ENCODE measurements at places on chromosomes 12 and 14.

DNA sequence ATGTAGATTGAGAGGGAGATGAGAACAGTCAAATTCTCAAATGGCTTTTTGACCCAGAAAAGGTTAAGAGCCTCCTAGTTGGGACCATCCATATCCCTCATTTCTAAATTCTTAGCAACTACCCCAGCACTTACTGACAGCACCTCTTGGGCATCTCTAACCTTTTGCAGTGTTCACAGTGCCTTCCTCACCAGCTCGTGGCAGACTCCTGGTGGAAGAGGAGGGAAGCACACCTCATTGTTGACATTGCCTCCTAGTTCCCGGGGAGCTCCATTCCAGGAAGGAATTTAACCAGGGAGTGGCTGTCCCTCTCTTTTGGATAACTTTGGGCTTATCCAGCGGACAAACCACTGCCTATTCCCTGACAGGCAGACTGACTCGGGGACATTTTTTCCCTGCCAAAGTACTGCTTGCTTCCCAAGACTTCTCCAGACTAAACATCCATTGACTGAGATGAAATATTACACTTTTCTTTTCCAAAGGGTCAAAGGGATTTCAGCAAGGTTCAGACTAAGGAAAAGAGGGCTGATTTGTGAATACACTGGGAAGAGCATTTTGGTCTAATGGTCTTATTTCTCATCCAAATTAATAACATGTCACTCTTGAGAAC is 9.0 kb upstream of the OR6J1 start:
- DNase-seq, result peak; percentile 85

- no peak for DNase-seq
These were observed 983.0 kb upstream of the LRFN5 start for GRCh38 chr14:40623643-40624042.

- no peak for DNase-seq
These were observed 1.7 kb upstream of the STRN3 start for GRCh38 chr14:31027847-31028246.

GRCh38 chr14:38047195-38047902 is 160.4 kb upstream of the SSTR1 start:
- peak; percentile 4 for DNase-seq

DNA sequence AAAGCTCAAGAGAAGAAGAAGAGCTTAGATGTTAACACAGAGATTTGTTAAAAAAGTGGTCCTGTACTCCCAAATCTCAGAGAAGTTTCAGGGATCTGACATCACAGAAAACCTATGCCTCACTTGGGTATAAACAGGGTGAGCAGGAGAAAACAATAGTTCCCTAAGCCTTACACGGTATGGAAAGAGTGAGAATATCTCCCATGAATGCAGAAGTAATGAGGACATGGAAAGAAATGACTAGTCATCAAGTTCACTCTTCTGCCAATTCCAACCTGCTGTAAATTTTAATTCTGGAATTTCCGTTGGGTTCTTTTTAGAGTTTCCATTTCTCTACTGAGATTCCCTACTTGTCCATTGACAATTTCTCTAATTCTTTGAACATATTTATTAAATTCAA is 6.2 kb upstream of the PTGER2 start:
- DNase-seq, result no peak

DNA sequence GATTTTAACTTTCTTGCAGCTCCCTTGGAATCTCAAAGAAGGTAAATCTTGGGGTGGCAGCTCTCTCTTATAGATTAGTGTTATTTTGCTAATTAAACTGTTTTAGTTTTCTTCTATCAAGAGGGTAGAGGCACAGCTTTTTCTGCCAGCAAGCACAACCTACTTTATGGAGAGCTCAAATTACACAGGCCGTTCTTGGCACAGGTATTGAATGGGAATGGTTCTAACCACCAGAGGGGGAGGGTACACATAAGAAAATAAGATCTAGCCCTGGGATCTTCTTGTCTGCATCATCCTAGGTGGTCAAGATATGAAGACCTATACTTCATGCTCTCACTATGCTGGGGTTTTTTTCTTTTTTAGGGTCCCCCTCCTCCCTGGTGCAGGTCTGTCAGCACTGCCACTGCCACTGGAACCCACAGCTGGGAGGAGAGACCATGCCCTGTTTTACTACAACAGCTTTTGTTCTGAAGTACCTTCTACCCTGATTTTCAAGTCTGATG is 48.6 kb upstream of the STAC3 start:
- peak; percentile 56 for DNase-seq

DNA sequence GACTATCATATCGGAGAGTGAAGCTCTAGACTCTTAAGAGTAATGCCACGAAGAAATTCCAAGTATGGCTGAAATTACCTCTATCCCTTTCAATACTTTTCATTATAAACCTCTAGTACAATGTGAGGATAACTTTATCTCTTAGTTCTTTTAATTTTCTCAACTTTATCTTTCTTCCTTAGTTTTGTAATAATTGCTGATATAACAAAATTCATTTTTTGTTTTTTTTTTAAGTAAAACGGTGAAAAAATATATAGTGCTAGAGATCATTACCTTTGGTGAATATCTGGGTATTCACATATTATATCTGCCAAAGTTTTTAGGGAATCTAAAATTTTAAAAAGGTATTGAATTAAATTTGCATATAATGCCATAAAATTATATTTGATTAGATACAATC is 19.5 kb upstream of the DNAAF2 start:
- no peak for DNase-seq

DNA sequence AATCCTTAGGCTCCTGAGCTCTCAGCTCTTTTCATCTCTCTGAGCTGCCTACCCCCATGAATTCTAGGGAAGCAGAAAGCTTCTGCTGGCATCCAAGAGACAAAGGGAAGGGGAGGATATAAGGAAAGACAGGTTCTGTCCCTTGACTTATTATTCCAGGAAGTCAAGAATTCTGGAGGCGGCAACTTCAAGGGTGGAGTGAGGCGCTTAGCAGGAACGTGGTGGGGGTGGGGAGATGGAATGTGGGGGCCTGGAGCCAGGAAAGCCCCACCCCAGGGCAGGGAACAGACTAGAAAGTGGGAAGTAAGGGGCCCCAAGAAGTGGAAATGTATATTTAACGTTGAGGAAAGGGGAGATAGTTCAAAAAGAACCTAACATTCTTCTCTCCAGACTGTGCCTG is 1.4 kb downstream of the CALCOCO1 start:
- DNase-seq, result no peak

DNA sequence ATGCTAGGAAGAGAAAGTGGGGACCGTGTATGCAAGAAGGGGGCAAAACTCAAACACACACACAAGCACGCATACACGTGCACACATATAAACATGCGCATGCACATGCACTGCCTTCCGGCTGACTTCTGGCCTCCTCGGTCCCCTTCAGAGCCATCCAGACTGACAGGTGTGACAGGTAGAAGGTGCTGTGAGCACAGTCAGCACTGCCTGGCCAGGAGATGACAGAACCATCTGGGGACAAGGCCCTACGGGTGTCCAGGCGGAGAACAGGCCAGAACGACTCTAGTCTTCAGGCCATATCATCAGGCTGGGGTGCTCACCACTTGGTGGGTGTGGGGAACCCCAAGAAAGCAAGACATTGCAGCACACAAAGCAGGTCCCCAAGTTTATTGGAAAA is 7.3 kb downstream of the KRT83 start:
- no peak for DNase-seq

GRCh38 chr12:97404543-97404942 is 58.1 kb upstream of the RMST start:
- peak; percentile 20 for DNase-seq

GRCh38 chr14:105879867-105880561 is 353.6 kb downstream of the TMEM121 start:
- no peak for DNase-seq

DNA sequence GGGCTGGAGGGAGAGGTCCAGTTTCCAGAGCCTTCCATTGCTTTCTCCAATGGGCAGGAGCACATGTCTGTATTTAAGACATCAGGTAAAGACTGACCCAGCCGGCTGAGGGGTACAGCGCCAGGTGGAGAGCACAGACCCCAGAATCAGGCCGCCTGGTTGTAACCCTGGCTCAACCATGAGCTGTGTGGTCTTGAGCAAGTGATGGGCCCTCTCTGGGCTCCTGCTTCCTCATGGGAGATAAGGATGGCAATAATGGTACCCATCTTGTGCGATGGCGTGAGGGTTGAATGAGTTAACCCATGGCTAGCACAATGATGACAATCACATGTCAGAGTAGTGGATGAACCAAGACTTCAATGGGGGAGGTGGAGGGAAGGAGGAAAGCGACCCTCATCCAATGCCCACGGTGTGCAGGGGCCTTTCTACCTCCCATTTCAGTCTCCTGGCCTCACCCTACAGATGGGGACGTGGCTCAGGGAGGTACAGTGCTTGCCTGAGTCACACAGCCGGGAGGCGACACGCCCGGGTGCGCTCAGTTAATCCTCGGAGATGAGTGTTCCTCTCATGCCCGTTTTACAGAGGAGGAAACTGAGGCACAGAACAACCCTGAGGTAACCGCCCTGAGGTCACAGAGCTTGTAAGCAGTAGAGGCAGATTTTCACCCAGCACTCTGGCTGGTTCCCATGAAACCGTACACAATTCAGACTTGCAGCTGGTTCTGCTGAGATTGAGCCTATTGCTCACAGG is 163.9 kb downstream of the RBM19 start:
- no peak for DNase-seq

- peak; percentile 97 for DNase-seq
These were observed at the start of gene MRPL51 for GRCh38 chr12:6492838-6493496. Gene MRPL51, minus strand, starts transcription at chr12:6493262. Its CDS starts 126 bp downstream, at chr12:6493136.

- peak; percentile 84 for DNase-seq
These were observed 10.8 kb downstream of the BMAL2 start for GRCh38 chr12:27343255-27344000.

DNA sequence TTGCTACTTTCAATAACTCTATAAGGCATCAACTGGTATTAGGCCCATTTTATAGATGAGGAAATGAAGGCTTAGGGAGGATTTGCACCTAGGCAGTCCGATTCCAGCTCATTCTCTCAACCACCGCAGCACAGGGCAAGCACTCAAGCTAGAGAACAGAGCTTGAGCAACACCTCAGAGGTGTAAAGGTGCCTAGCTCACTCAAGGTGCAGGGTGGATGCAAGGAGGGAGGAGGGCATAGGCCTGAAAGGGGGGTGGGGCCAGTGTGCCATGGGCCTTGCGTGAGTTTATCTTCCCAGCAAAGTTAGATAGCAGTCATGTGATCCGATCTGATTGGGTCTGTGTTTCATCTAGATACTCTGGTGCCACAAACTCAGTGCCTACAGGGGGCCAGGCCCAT is 10.2 kb upstream of the EMP1 start:
- DNase-seq, result no peak

DNA sequence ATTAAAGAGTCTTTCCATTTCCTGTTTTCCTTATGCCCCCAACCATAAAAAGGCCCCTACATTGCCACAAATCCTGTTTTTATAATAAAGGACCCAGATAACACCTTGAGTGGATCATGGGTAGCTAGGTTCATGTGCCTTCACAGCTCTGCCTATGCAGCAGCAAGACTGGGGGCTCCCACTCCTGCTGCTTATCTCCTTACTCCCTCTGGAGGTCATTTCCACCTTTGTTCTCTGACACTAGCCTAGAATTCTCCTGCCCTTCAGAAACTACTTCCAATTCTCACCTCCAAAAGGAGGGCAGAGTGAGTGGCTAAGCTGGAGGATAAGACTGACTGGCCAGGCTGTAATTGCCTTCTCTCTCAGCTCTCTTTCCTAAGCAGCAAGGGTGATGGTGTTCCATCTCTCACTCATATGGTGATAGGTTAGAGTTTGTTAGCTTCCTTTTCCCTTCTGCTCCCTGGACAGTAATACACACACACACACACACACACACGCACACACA is 20.0 kb upstream of the STAC3 start:
- no peak for DNase-seq

- DNase-seq, result no peak
These were observed 193.6 kb upstream of the FSCB start for GRCh38 chr14:44700694-44701093.

GRCh38 chr12:1741154-1741949 is 50.5 kb downstream of the ADIPOR2 start:
- DNase-seq, result no peak

- peak; percentile 17 for DNase-seq
These were observed 53.2 kb downstream of the ERC1 start for GRCh38 chr12:1044199-1044598.

DNA sequence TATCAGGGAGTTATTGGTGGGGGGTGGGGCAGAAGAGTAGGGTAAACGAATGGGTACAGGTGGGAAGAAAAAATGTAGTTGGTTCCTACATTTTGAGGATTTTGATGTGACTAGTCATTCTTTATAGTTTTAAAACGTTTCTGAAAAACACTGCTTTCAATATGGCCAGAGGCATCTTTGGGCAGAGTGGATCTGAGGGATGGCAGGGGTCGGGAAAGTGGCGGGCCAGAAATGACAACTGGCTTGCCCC is 527 bp upstream of the ATP23 start:
- no peak for DNase-seq

DNA sequence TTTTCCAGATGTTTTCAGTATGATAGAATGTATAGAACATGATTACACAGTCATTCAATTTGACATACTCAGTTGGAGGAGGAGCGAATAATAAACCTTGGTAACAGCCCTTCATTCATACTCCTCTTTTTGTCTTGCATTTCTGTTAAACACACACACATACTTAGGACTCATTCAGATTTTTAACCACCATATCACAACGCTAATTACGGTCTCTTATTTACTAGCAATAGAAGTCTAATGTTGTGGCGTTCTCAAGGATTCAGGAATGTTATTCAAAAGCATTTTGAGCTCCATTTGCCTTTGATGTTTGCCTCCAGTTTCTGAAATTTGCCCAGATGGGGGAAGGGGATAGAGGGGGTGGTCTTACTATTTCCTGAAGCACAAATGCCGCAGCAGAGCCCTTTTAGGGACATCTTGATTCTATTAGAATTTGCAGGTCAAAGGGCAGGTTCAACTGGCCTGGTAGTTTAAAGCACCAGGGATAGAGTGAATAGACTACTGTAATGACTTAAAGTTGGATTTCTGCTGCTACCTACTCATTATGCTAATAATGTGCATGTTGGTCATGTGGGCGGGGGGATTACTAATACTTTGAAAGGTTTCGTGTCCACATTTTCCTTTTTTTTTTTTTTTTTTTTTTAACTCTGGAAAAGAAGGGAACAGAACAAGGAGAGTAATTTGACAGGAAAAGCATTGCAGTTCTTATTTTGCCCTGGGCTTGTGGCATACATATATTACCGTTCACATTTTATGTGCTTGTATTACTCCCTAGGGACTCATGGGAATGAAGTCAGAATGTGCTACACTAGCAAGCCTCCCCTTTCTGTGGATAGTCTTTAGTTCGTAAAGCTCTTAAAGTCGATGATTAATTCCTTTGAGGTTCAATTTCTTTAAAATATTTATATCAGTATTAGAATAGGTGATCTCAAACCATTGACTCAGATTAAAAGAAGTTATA is 226.8 kb downstream of the FBXL14 start:
- DNase-seq, result no peak

Data from choroid plexus epithelial cell (primary cell).